ENCODE measurements at places on chromosomes 3 and 15.

GRCh38 chr15:93024293-93024692 is 64.7 kb downstream of the RGMA start:
- no peak for DNase-seq

DNA sequence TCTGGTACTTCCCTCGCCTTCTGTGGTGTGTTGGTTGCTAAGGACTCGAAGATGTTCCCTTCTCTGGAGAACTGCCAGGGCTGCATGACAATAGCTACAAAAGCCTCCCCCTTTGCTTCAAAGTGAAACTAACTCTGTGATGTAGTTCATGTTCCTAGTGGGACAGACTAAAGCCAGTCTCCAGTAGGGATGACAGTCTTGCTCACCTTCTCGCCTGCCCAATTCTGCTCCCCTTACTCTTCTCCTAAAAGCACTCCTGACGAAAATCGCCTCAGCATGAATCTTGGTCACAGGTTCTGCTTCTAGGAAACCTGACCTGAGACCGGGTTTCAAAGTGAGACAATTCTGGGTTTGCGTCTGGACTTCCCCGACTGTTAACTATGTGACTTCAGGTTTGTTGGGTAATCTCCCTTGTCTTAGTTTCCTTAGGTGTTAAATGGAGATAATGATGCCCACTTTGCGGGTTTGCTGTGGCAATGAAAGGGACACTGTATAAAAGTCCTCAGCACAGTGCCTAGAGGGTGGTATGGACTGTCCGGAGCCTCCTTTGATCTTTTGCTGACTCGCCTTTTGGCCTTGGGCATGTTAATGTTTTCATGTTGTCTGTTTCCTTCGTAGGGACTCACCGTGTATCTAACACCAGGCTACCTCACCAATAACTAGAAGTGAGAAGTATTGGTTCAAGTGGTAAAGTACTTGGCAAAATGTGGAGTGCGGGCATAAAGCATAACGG is 24.9 kb upstream of the THRB start:
- DNase-seq: no peak

DNA sequence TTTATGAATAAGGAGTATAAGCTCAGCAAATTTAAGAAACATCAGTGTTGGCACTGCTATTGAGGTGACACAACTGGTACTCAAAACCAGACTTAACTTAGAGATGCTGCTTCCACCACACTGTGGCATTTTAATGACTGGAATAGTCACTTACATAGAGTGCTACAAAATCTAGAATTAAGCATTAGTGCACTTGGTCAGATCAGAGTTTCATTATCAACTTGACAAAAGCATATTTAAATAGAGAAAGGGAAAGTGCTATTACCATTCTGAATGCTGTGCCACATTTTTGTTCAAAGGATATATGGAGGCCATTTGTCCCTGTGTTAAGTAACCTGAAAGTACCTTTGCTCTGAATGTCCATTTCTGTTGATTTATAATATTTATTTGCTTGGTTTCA is 800.7 kb upstream of the ALCAM start:
- no peak for DNase-seq

DNA sequence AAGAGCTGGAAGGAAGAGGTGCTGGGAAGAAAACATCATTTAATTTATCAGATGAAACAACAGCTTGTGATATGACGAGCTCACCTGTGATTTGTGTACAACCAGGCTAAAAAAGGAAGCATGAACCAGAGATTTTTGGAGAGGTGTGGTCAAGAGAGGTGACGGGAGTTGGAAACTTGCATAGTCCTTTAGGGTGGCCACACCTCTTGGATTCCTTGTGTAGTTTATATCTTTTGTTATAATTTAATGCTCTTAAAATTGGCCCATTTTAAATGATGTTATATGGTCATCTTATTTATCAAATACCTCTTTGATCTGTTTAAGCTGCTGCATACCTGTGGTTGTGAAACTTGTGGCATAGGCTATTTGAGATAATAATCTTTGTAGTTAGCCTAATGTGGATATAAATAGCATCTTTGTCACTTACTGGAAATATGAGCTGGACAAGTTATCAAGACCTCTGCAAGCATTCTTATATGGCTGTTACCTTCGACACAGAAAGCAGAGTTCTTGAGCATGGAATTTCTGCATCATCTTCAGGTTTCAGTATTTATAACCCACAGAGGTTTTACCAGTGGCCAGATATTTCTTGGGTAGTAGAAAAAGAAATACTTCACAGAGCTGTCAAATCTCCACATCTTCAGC is 49.1 kb downstream of the IL1RAP start:
- DNase-seq: no peak

GRCh38 chr15:65289261-65289854 is 2.7 kb upstream of the PARP16 start:
- no peak for DNase-seq

GRCh38 chr3:31908391-31909097 is 72.5 kb downstream of the OSBPL10 start:
- no peak for DNase-seq

DNA sequence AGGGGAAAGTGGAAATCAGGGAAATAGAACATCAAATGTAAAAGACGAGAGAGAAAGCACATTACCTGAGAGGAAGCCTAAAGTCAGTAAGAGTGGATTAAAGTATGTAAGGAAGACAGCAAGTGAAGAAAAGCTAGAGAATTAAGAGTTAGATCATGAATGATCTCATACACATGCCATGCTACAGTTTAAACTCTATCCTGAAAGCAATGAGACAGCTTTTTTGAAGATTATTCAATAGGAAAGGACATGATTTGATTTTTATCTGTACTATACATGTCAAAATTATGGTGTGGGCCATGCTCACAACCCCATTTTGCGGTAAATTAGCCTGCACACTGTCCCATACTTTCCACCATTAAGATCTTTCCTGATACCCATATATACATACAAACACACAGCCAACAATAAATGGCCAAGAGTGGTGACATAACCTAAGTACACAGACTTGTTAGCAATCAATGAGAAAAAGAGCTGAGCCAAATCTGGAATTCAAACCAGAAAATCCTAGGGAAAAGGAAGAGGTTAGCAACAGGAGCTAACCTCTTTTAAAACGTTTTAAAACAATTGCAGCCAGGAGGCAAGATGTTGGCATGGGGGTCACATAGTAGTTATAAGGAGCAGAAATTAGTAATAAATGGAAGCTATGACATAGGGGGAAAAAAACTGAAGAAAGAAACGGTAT is 4.5 kb downstream of the MYO9A start:
- DNase-seq: no peak
